Aorta (tissue), 5 donors: ENCODE measurements at places on chromosomes 12 and 14. TPM values are rescaled to one million over a fixed set of nuclear protein-coding genes. Genes with fewer than 3 reads are reported as not detected.

DNA sequence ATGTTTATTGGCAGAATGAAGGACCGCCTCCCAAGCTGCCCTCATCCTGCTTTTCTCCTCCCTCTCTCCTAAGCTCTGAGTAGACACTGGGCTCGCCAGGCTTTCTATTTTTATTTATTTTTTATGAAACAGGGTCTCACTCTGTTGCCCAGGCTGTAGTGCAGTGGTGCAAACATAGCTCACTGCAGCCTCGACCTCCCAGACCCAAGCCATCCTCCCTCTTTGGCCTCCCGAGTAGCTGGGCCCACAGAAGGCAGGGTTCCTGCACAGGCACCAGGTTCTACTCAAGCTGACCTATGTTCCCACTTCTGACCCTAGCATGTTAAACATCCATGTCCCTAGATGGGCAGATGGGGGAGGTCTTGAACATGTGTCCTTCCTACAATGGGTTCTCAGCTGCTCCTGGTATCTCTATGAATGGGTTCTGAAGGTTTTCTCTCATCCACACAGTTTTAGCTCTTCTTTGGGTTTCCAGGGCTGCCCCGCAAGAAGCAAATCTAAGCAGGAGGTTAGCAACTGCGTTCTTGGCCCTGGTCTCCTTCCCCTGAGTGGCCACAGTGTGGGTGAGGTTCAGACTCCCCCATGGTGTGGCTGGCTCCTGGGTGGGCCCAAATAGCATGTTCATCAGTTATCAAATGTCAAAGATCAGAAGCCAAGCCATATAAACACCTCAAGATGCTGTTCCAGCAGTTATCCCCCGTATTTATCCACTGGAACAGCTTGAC is 167.3 kb downstream of the ZFP36L1 start:
- no peak overlapping the region for H3K4me3 ChIP-seq
- H3K4me1 ChIP-seq: no peaks in the 10 kb centered on the region
- no peak overlapping the region for H3K27ac ChIP-seq
- no peaks in the 10 kb centered on the region for H3K27me3 ChIP-seq

- H3K4me1 ChIP-seq: peaks cover 1% of the 10 kb centered on the region
- no peak overlapping the region for H3K27ac ChIP-seq
- no peaks in the 10 kb centered on the region for H3K27me3 ChIP-seq
- peaks cover 11% of the 10 kb centered on the region for H3K36me3 ChIP-seq
Measured at GRCh38 chr12:69602954-69603353, 7.8 kb downstream of the LRRC10 start.

DNA sequence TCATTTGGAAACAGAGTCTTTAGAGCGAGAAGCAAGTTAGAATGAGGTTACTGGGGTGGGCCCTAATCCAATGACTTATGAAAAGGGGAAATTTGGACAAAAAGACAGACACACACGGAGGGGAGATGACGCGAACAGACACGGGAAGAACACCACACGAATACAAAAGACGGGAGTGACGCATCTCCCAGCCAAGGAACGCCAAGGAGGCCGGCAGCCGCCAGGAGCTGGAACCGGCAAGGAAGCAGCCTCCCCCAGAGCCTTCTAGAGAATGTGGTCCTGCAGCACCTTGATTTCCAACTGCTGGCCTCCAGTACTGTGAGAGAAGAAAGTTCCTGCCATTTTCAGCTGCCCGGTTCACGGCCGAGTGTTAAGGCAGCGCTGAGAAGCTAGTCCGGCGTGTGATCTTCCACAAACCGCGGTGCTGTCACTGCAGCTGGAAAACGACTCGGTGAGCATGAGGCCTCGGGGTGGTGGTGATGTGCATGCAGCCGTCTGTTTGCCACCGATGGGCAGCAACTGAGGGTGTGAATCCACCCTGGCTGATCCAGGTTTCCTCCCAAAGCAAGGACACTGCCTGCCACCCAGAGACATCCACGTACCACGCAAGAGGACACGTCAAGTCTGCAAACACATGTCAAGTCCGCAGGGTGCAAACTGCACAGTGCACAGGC is 124.5 kb downstream of the NCOR2 start:
- H3K4me1 ChIP-seq: no peaks in the 10 kb centered on the region
- H3K27ac ChIP-seq: no peak overlapping the region
- no peaks in the 10 kb centered on the region for H3K36me3 ChIP-seq
- H3K4me3 ChIP-seq: no peak overlapping the region

GRCh38 chr12:58270966-58271705 is 329.8 kb downstream of the ATP23 start:
- H3K4me3 ChIP-seq: no peak overlapping the region
- DNase-seq: no peak
- H3K36me3 ChIP-seq: no peaks in the 10 kb centered on the region
- no peaks in the 10 kb centered on the region for H3K4me1 ChIP-seq
- H3K27me3 ChIP-seq: no peaks in the 10 kb centered on the region
- no peak overlapping the region for H3K27ac ChIP-seq

DNA sequence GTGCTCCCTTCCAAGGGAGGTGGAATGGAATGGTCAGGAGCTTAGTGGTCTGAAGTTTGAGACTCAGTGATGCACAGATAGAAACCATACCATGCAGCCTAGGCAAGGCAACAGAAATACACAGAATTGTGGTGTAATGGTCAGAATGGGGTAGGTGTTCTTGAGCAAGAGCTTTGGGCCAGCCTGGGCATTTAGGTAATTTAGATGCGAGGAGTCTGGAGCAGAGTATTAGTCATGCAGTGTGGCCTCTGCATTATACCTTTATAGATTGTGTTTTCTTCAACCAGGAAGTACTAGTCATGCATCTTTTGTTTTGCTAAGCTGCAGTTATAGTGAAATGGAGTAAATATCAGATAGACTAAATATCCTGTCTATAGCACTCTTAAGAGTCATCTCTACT is 118.3 kb downstream of the DAAM1 start:
- DNase-seq: no peak
- no peak overlapping the region for H3K27ac ChIP-seq
- H3K36me3 ChIP-seq: peaks cover 2% of the 10 kb centered on the region
- H3K4me3 ChIP-seq: no peak overlapping the region
- H3K4me1 ChIP-seq: peaks cover 3% of the 10 kb centered on the region

The CFAP251 gene
- total RNA-seq: 2.8 TPM

DNA sequence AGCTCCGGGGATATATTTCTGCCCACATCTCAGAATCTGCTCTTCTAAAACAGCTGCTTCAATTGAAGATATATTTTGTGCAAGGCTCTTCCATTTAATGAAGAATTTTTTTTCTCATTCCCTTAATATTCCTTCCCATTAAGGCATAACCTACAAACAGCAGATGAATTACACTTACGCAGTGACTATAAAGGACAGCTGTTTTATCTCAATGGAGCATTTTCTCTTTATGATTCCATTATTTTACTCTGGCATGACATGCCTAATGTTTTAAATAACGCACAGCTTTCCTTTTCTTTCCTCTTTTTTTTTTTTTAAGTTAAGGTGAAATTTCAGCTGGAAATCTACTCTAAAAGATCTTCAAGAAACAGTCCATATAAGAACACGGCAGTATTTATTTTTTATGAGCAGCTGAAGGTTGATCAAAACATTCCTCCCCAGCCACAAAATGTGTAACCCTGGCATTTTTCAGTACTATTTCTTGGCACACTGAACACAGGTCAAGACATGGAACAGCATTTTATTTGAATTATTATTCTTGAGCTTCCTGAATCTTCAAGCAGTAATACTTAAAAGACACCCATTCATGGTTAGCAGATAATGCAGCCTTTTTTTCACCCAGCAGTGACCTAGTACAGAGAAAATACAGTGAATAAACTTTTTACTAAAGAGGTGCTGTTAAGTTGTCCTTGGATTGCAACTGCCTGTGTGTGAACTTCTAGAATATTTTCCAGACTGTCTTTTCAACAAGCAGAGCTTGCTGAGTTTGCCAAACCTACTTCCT is 118.1 kb upstream of the FOXN3 start:
- peaks cover 3% of the 10 kb centered on the region for H3K4me1 ChIP-seq
- H3K4me3 ChIP-seq: no peak overlapping the region
- no peak overlapping the region for H3K27ac ChIP-seq
- H3K27me3 ChIP-seq: no peaks in the 10 kb centered on the region
- H3K36me3 ChIP-seq: peaks cover 4% of the 10 kb centered on the region
- DNase-seq: no peak

- H3K4me1 ChIP-seq: no peaks in the 10 kb centered on the region
- no peaks in the 10 kb centered on the region for H3K27me3 ChIP-seq
- no peak overlapping the region for H3K27ac ChIP-seq
Measured at GRCh38 chr12:91023326-91024004, 18.7 kb upstream of the EPYC start.

DNA sequence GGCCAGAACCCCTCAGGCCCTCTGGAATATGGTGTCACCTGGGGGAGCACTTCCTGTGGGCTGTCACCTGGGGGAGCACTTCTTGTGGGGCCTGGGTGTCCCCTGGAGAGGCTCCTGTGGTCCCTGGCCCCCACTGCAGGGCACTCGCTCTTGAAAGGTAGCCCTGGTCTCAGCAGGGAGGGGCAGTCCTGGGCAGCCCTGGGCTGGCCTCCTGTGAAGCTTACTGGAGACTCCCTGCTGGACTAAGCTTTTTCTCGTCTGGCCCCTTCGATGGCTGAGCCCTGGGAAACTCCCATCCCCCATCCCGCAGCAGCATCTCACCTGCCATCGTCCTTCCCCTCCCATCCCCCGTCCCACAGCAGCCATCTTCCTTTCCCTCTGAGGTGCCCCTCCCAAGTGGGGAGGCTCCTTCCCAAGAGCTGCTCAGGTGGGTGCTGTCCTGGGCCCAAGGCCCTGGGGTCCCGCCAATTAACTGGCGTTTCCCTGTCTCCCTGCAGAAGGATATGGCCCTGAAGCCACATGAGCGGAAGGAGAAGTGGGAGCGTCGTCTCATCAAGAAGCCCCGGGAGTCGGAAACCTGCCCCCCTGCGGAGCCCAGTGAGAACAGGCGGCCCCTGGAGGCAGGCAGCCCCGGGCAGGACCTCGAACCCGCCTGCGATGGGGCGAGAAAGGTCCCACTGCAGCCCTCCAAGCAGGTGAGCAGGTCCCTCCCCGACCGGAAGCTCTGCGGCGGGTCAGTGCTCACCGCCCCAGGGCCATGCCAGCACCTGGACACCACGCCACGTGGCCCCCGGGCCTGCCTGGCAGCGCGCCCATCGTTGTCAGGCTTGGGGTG is 17.9 kb downstream of the FBRSL1 start:
- no peak for DNase-seq
- no peaks in the 10 kb centered on the region for H3K4me1 ChIP-seq
- no peak overlapping the region for H3K4me3 ChIP-seq
- no peaks in the 10 kb centered on the region for H3K27me3 ChIP-seq

- no peak overlapping the region for H3K4me3 ChIP-seq
- H3K4me1 ChIP-seq: no peaks in the 10 kb centered on the region
- no peaks in the 10 kb centered on the region for H3K36me3 ChIP-seq
- no peak overlapping the region for H3K27ac ChIP-seq
Measured at GRCh38 chr12:117580718-117581062, 219.3 kb upstream of the NOS1 start.

DNA sequence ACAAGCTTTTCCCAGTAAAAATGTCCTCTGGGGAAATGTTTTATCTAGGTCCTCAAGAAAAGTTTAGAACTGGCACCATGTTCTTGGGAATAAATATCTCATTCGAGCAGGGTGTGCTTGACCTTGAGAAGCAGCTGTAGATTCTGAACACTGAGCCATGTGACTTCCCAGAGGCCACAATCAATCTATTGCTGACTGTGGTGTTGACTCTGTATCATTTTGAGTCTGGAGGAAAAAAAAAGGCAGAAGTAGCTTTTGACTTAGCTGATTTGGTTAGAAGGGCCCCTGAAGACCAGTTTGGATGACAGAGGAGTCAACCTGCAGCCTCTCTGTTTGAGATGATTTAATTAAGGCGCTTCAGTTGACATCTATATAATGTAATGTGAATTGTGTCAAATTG is 592.4 kb upstream of the SEL1L start:
- no peaks in the 10 kb centered on the region for H3K27me3 ChIP-seq
- H3K4me1 ChIP-seq: no peaks in the 10 kb centered on the region
- H3K4me3 ChIP-seq: no peak overlapping the region
- H3K36me3 ChIP-seq: no peaks in the 10 kb centered on the region
- DNase-seq: no peak

- no peak for DNase-seq
- no peak overlapping the region for H3K27ac ChIP-seq
- no peaks in the 10 kb centered on the region for H3K27me3 ChIP-seq
- no peak overlapping the region for H3K4me3 ChIP-seq
- peaks cover 4% of the 10 kb centered on the region for H3K4me1 ChIP-seq
- no peaks in the 10 kb centered on the region for H3K36me3 ChIP-seq
Measured at GRCh38 chr12:52073531-52074381, 4.0 kb downstream of the ATG101 start.

DNA sequence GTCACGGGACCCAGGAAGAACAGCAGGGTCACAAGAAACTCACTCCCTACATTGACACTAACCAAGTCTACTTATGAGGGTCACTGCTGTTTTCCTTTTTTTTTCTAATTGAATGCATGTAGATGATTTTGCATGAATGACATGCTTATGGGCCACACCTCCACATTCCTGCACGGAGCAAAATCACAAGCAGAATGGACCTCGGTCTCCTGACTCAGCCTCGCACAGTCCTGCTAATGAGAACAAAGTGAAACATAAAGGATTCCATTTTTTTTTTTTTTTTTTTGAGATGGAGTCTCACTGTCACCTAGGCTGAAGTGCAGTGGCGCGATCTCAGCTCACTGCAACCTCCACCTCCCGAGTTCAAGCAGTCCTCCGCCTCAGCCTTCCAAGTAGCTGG is 12.3 kb downstream of the SCARB1 start:
- no peak for DNase-seq
- no peak overlapping the region for H3K27ac ChIP-seq
- no peaks in the 10 kb centered on the region for H3K4me1 ChIP-seq
- no peak overlapping the region for H3K4me3 ChIP-seq
- no peaks in the 10 kb centered on the region for H3K27me3 ChIP-seq

DNA sequence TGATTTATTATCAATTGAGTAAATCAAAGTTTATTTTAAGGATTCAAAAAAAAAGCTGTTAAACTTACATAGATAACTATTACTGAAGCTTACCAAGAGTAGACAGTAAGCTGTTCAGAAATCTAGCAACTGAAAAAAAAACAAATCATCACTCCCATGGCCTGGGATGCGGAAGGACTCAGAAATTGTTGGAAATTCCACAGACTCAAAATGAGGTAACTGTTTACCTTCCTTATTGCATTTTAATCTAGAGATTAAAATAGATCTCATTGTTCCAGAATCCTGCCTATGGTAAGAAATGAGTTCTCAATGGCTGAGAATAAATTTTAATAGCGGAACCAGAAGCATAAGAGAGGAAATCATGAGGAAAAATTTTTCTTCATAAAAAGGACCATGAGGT is 87.2 kb downstream of the PPM1H start:
- no peak overlapping the region for H3K27ac ChIP-seq
- peaks cover 2% of the 10 kb centered on the region for H3K4me1 ChIP-seq
- DNase-seq: no peak
- H3K4me3 ChIP-seq: no peak overlapping the region
- H3K36me3 ChIP-seq: no peaks in the 10 kb centered on the region

GRCh38 chr14:59481871-59482540 is 2.2 kb downstream of the L3HYPDH start:
- H3K27ac ChIP-seq: peak overlapping the region; percentile 61
- no peak overlapping the region for H3K4me3 ChIP-seq
- H3K4me1 ChIP-seq: no peaks in the 10 kb centered on the region

- H3K4me3 ChIP-seq: no peak overlapping the region
- no peaks in the 10 kb centered on the region for H3K4me1 ChIP-seq
- no peaks in the 10 kb centered on the region for H3K27me3 ChIP-seq
- H3K27ac ChIP-seq: no peak overlapping the region
- DNase-seq: no peak
- H3K36me3 ChIP-seq: no peaks in the 10 kb centered on the region
Measured at GRCh38 chr12:91877022-91877421, 268.6 kb downstream of the BTG1 start.
